ENCODE measurements at places on chromosomes 1 and 21. TPM values are rescaled to one million over a fixed set of nuclear protein-coding genes. Genes with fewer than 3 reads are reported as not detected.

RNF207 gene
- total RNA-seq: 12.1 TPM

SPRR2D gene
- not detected for total RNA-seq

KIAA1614 gene
- 0.11 TPM for total RNA-seq

RPTN gene
- total RNA-seq: not detected

TTC24 gene
- 10.7 TPM for total RNA-seq
